ENCODE measurements at places on chromosomes 6 and 20.
A peak's percentile ranks its signal among the peaks of the same experiment; 100 is the strongest.

DNA sequence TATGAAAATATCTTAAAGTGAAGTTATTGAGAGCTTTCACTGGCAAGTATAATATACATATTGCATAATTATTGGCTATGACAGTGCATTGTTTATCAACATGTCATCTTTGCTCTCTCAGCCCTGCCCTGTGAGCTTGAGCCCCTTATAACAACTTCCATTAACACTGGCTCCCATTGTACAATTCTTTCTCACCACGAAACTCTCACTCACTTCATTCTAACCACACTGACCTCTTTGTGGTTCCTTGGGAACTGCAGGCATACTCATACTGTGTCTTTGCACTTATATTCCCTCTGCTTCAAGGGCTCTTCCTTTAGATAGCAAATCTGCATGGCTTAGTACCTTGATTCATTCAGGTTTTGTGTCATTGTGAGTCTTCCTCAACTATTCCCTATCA is 411.8 kb downstream of the CDKAL1 start:
- DNase-seq: no peak

- DNase-seq: no peak
Measured at GRCh38 chr6:116406678-116407345, 36.1 kb downstream of the DSE start.

- DNase-seq: no peak
Measured at GRCh38 chr6:164856138-164856537, 453.3 kb downstream of the C6orf118 start.

- DNase-seq: no peak
Measured at GRCh38 chr6:54327631-54328030, 19.4 kb downstream of the TINAG start.

GRCh38 chr6:92043777-92044176 is 1375.6 kb downstream of the EPHA7 start:
- DNase-seq: no peak

- no peak for DNase-seq
Measured at GRCh38 chr6:67640484-67640883, 994.6 kb upstream of the ADGRB3 start.

DNA sequence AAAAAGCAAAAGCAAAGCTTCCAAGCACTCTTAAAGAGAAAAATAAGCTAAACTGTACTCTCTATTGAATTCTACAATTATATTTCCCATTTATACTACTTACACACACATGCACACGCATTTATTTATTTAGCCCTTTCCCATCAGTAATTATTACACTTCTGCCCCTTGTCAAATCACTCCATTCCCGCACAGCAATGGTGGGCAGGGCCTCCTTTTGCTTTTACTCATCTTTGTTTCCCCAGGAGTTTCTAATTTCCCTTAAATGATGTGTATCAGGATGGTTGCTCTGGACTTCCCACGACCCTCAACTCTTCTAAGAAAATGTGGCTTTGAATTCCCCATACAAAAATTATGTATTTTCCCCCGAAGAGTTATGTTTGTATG is 19.9 kb downstream of the PXT1 start:
- DNase-seq: no peak

DNA sequence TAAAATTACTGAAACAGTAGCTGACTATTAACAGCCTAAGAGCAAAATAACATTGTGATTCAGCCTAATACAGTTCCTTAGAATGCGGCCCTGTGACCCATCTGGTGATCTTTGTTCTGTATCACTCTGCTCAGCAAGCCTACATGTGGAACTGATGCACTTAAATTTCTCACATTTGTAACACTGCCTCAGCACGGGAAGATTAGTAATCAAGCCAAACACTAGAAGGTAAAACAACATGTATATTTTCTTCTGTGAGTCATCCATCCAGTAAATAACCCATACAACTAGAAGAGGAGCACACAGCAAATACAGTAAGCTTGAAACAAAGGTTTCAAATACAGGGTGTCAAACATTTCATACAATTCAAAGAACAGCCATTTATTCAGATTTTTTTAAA is 189.7 kb upstream of the NOX3 start:
- DNase-seq: no peak

DNA sequence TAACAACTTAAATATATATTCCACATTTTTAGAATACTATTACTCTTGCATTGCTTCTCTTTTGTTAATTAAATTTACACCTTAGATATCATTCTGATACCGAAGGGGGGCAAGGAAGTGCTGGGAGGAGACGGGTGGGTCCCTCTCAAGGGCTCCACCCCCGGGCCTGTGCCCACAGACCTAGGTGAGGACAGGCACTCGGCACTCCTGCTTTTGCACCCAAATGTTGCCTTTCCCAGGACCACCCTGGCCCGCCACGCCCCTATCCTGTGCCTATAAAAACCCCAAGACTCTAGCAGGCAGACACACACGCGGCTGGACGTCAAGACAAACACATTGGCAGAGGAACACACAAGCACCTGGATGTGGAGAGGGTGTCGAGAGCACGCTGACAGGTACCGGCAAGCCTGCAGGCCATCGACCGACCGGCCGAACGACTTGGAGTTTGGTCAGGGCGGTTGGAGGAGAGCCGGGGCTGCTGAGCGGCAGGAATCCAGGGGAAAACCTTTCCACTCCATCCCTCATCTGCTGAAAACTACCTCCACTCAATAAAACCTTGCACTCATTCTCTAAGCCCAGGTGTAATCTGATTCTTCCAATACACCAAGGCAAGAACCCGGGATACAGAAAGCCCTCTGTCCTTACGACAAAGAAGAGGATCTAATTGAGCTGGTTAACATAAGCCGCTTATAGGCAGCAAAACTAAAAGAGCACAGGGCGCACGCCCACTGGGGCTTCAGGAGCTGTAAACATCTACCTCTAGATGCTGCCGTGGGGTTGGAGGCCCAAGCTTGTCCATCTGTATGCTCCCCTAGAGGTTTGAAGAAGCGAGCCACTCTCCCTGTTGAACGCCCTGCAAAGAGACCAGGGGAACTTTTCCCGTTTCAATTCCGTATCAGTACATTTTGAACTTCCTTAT is 197.4 kb upstream of the PRSS16 start:
- DNase-seq: no peak

GRCh38 chr6:117591405-117591804 is 10.9 kb downstream of the GOPC start:
- no peak for DNase-seq

- no peak for DNase-seq
Measured at GRCh38 chr6:134288538-134289203, 29.2 kb downstream of the SGK1 start.

- DNase-seq: no peak
Measured at GRCh38 chr6:106547601-106548453, 81.5 kb downstream of the RTN4IP1 start.

GRCh38 chr6:167470101-167470835 is 145.4 kb downstream of the TTLL2 start:
- DNase-seq: no peak

DNA sequence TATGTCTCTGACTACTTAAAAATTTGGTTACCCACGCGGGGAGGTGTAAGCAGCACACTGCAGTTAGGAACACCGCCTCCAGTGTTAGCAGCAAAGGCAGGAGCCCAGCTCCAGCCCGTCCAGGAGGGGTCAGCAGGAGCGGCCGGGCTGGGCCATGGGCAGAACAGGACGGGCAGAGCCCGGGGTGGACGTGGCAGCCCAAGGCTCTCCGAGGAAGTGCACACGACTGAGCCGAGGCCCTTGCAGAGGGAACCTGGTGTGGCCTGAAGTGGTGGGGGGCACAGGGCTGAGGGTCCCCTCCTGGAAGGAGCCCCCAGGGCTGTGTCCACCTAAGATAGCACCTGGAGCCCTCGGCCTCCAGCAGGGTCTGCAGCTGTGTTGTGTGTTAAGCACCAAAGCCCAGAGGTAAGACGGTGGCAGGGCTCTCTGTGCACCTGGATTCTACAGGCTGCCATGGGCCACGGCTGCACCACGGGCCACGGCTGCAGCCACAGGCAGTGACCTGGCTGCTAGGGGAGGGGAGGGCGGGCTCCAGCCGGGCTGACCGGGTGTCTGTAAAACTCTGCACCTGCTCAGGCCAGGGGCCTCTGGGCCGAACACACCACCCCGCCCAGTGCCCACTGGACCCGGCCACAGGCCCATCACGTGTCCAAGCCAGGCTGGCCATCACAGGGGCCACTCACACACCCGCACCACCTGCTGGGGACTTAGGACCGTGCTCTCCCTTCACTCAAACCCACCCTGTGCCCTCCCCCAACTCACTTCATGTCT is 6.6 kb downstream of the SLC2A4RG start:
- no peak for DNase-seq

- no peak for DNase-seq
Measured at GRCh38 chr6:170042123-170042522, 248.8 kb downstream of the DLL1 start.

DNA sequence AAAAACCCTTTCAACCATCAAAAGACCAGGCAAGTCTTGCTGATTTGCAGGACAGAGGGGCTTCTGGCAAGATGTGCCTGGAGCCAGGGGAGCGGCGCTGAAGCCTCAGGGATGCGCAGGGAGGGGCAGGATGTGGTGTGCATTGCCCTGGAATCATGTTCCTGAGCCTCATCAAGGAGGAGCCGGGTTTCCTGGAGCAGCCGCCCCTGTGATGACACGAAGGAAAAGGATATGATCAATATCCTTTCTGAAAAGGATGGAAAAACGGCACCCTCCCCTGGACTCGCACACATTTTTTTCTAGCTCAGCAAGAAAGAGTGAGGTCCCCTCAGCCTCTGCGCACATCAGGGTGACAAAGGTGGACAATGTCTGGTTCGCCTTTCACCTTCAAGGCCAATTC is 173.1 kb upstream of the SSTR4 start:
- DNase-seq: no peak

GRCh38 chr6:128251445-128252340 is 268.7 kb downstream of the PTPRK start:
- no peak for DNase-seq

GRCh38 chr6:168578036-168578435 is 137.1 kb downstream of the SMOC2 start:
- DNase-seq: no peak

DNA sequence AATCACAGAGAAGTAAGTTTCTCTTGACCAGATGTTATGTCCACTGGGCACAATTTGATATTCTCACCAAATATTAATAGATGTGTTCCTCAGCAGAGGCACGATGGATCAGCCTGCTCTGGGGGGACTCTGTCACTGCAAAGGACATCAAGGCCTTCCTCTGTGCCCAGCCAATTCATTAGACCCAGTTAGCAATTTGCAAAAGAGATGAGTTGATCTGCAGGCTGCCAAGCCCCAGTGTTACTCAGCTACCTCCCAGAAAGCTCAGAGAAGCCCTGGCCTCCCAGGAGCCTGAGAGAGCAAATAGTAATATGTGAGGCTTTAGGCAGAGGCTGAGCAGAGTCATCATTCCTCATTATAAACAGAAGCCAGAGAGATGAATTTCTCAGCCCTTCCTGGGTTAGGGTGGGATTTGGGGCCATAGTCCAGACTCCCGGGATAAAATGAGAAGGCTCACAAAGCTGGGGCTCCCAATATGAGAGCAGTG is 54.2 kb downstream of the ZNF831 start:
- DNase-seq: no peak

- peak; percentile 71 for DNase-seq
Measured at GRCh38 chr6:45951321-45952167, 64.1 kb downstream of the CLIC5 start.

- peak; percentile 91 for DNase-seq
Measured at GRCh38 chr20:3407771-3408637, 535 bp upstream of the DNAAF9 start.

GRCh38 chr20:50799890-50800550 is 5.2 kb downstream of the BCAS4 start:
- no peak for DNase-seq

GRCh38 chr20:60055740-60056139 is 97.5 kb downstream of the CDH26 start:
- no peak for DNase-seq

- DNase-seq: no peak
Measured at GRCh38 chr6:63663147-63663955, 27.7 kb downstream of the PHF3 start.

DNA sequence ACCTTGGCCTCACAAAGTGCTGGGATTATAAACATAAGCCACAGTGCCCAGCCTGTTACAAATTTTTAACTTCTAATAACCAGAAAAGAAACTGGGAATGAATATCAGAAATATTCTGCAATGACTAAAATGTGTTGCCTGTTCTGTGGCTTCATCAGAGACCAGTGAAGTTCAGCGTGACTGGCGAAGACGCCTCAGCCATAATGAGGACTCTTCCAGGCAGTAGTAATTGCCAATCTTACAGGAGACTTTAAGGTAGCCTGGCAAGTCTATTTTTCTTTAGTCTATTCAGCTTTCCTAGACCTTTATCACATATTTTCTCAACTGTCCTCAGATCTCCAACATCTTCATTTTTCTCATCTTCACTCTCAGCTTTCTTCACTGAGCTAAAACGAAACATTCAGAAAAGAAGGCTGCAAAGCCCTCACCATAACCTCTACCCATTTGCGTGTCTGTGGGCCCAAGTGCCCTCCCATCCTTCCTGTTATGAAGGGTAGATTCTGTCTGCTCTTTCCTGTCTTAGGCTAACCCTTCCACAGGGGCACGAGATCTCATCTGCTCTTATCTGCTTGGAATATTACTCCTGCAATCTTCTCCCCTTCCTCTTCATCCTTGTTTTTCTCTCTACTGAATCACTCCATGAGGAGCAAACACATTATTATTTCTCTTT is 42.0 kb upstream of the OLIG3 start:
- DNase-seq: no peak
